NCI-H2171 treated with DMSO at 0.1 percent for 48 hours (cell line): ENCODE measurements at places on chromosomes 5 and 9.

DNA sequence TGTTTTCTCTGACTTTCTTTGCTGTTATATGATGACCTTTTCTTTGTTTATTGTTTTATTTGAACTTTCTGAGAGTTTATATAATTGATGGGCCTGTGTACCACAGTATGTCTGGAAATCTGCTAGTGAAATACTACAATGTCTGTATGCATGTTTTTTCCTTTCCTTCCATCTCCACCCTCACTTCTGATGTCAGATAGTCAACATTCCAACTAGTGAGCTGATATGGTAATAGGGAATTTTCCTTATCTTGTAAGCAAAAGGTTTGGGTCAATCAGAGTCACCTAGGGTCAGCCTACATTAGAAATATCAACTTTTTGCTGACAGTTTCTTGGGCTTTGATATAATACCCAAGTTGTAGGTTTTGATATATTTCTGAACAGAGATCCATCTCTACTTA is 103.2 kb downstream of the MAT2B start:
- no peak for DNase-seq

GRCh38 chr5:158382473-158382872 is 523.5 kb upstream of the CLINT1 start:
- no peak for DNase-seq

DNA sequence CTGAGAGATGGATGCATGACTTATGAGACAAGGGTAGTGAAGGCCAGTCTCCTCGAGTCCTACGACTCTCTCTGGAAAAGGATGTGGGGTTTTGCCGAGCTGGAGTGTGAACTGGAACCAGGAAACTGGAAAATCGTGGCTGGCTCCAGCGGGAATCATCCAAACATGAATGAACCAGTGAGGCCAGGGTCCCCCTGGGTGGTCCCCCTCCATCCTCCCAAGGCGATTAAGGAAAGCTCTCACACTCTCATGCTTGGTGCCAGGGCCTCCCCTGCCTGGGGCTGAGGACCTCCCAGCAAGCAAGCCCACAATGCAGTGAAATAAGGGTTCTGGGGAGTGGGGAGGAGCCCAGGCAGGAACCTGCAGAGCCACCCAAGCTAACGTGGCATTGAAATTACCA is 9.6 kb upstream of the AMBP start:
- no peak for DNase-seq

DNA sequence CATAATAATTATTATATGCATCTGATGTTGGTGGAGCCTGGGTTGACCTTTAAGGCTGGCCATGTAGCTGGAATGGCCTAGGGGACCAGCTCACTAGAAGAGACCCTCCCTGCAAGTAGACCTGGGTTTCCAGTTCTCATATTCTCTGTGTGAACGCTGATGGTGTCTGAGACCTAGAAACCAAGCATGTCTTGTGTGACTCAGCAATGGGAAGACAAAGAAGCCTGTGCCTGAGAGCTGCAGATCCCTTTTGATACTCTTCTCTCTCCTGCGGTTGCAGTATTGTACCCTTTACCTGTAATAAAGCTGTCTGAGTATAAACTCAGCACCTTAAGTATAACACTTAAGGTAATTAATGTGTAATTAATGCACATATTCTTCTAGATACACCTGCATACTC is 22.2 kb downstream of the C9orf152 start:
- no peak for DNase-seq

DNA sequence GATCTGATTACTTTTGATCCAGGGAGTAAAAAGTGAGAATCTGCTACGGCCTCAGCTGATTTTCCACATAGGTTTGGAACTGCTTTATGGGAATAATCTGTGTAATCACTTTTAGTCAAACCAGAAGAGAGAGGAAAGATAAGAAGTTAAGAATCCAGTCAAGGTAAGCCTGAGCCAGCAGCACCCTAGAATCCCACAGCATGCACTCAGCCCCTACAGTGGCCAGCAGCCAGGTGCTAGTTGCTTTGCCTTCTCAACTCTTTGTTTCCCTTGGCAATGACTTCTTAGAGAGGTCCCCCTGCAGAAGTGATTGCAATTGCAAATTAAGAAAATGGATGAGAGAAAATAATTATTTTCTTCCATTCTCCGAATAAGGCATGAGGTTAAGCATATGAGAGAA is 59.7 kb upstream of the TMED7 start:
- no peak for DNase-seq

DNA sequence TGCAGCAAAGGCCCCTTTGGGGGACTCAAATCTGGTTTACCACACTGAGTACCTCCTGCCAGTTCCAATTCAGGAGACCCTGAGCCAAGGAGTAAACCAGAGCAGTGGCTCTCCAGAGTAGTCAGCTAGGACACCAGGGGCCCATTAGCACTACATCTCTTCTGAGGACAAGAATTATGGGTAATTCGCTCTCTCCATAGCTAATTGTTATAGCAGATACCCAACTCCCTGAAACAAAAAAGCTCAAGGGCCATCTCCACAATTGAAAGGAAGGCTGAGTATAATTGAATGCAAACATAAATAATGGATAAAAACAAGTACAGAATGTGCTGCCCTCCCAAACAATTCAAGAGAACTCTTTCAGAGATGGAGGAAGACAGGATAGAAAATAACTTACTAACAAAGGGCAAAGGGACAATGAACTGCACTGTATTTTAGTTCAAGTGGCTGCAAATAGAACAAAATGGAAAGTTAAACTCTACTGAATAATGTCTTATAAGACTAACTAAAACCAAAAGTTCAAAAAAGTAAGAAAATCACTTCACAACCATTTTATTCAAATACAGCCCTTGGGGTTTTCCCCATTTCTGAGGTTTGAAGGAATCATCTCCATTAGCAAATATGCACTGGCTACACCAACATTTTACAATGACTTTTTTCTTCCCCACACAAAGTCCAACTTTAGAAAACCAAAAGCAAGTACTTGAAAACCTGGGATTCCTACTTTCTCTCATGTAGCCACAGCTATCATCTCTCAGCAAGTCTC is 118.8 kb downstream of the SIL1 start:
- no peak for DNase-seq

DNA sequence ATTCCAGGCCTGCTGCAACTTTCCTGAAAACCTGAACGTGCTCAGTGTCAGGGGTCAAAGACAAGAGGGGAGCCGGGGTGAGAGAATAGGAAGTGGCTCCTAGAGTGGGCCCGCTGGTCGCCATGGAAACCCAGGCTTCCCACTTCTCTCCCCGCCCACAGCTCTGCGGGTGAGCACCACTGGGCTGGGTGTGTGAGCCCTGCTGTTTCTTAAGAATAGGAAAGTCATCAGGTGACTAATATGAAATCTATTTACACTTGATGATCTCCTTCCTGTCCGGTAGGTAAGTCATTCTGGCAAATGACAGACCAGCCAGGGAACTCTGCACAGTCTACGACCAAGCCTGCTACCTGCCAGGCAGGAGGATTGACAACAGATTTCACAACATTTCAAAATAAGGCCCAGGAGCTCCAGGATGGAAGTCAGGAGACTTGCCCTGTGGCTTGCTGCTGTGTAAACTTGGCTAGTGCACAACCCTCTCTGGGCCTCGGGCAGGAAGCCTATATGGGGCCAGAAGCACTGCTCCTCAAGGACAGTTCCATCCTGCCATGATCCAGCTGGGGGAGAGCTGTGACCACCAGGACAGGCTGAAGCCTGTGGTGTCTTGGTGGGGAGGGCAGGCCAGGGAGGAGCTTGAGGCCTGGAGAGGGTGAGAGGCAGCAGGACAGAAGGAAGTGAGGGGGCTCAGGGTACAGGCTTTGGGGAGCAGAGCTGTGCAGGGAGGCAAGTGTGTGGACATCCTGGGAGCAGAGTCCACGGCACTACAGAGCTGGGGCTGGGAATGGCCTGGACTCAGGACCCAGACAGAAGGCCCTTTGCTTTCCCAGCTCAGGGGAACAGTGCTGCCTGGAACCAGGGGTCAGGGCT is 60.6 kb downstream of the SHB start:
- no peak for DNase-seq

DNA sequence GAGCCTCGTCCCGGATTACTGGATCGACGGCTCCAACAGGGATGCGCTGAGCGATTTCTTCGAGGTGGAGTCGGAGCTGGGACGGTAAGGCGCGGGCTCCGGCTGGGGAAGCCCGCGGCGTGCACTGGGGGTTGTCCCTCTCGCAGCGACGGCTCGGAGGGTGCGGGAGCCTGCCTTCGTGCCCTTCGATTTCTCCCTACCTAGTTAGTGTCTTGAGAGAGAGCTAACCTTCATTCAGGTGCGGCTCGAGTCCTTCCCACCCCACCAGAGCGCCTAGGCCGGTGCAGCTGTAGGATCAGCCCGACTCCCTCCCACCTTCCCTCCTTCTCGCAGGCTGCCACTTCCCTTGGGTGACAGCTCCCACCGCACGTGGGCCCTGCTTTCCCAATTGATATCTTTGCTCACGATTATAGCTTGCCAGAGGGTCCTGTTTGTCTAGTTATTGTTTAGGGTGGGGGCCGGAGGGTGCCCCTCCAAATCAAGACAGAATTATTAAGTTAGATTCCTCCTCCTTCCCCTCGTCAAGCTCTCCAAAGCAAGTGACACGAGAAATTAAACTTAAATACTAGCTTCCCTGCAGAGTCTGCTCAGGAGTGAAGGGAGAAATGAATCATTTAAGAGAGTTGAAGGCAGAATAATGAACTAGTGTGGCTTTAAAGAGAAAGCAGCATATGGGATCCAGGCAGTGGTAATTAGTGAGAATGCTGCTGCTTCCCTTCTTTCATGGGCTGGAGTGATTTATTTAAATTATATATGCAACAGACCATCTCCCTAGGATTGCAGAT is 569 bp downstream of the CAMK4 start:
- DNase-seq = peak; percentile 34

DNA sequence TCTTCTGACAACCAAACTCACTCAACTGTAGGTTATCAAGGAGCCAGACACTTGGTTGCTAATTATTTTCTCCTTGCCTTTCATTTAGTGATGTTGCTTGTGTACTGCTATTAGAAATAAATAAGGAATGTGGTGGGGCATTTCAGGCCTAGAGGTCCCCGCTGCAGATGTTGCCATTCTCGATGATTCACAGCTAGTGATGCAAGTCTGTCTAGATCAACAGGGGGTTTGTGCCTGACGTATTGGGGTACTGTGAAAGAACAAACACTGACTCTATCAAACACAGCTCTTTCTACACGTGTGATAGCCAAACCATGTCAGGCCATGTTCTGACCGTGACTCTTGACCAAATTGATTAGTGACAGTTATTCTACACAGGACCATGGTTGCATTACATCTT is 144.7 kb downstream of the OSTF1 start:
- no peak for DNase-seq

DNA sequence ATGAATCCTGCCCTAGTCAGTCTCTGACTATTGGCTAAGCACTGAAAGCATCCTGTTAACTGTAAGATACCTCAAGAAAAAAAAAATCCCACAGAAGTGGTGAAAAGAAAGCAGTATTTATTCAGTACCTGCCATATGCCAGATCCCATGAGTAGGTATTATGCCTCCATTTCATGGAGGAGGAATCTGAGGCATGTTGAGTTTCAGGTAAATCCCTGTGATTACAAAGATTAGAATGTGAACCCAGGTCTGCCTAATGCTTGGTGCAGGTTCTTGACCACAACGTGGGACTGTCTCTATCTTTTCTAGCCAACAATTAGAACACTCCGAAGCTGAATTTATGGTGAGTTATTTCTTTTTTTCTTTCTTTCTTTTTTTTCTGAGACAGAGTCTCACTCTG is 30.9 kb downstream of the SH3RF2 start:
- DNase-seq = no peak

DNA sequence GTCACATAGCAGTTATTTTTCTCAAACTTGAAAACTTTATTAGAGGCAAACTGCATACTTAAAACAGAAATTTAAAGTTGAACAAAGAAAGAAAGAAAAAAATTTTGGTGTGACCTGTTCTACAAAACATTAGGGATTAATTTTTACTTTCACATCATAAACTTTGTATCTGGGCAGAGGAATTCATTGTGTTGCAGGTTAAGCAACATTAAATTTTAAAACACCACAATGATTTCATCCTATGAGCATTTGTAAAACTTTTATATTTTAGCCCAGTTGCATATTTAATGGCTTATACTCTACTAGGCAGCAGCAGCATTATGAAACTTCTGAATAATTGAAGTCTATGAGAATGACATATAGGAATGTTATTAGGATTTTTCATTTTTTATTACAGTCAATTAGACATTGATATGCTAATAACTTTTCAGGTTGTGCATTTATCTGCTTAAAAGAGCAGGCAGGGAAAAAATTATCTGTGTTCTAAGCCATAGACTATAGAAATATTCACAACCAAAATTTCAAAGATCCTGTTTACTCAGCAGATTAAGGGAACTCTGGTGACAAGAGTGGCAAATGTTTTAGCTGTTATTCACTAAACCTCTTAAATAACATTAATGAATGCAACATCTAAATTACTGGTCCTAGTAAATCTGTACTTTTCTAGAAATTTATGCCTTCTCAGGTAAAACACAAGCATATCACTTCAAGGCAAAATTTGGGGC is 1088.5 kb upstream of the CDH6 start:
- DNase-seq = no peak

DNA sequence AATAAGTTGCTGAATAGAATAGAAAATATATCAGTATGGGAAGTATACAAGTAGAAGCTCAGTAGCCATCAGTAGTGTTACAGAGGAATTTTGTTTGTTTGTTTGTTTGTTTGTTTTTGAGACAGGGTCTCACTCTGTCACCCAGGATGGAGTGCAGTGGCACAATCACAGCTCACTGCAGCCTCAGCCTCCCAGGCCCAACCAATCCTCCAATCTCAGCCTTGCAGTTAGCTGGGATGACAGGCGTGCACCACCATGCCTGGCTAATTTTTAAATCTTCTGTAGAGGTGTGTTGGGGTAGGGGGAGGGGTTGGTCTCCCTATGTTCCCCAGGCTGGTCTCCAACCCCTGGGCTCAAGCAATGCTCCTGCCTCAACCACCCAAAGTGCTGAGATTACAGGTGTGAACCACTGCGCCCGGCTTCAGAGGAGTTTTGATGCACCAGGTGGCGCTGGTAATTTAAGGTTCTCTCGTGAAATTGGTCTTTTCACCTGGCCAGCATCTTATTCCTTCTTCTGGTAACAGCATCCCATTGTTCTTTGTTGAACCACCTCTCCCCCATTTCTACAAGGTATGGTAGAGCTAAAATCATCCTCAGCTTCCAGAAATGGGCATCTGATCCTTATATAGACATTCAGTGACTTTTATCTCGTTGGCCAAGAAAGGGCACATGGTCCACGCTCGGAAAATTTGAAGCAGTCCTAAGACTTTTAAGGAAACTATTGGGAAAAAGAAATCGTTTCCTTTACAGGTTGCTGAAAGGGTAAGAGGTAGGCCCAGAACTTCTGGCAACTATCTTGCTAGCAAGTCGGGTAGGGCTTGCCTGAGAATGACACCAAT is 157.1 kb downstream of the ARRDC3 start:
- no peak for DNase-seq

GRCh38 chr5:146151970-146152369 is 30.5 kb downstream of the LARS1 start:
- DNase-seq = no peak

- DNase-seq = no peak
Measured at GRCh38 chr5:160152287-160152686, 33.0 kb upstream of the PWWP2A start.

- DNase-seq = no peak
Measured at GRCh38 chr9:101315112-101315450, 69.7 kb downstream of the BAAT start.

- DNase-seq = no peak
Measured at GRCh38 chr9:117101008-117101407, 313.8 kb downstream of the ASTN2 start.

- DNase-seq = peak; percentile 67
Measured at GRCh38 chr5:177456976-177457851, 10.6 kb downstream of the PRR7 start.
